ENCODE measurements at places on chromosomes 12 and 14. TPM values are rescaled to one million over a fixed set of nuclear protein-coding genes. Genes with fewer than 3 reads are reported as not detected.

SLC35F4 gene
- not detected for total RNA-seq

RAB5B gene
- total RNA-seq = 38.0 TPM

OTOGL gene
- total RNA-seq = not detected

ERG28 gene
- total RNA-seq = 15.4 TPM

FCF1 gene
- total RNA-seq = 52.7 TPM

TC2N gene
- total RNA-seq = 0.76 TPM

TMTC1 gene
- 0.04 TPM for total RNA-seq

SPIC gene
- not detected for total RNA-seq

IGFBP6 gene
- 214 TPM for total RNA-seq

TAC3 gene
- total RNA-seq = not detected

TAS2R31 gene
- 0.27 TPM for total RNA-seq
